ENCODE measurements at places on chromosomes 12 and 14.

DNA sequence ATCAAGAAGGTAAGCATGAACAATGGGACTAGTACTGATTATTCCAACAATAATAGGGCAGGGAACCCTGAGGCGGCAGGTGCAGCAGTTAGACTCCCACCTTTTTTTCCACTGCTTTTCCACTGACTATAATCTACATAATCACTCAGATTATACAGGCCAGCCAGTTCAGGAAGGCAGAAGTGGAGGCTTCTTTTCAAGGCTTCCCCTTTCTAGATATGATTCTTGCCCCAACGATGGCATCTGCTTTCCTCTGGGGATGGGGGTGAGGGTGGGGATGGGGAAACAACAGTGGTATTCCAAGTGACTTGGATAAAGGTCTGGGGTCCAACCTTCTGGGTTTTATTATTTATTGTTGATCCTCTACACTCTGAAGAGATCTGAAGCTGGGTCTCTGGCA lies 331 bp downstream of the NCKAP1L start:
- no peak for DNase-seq

GRCh38 chr12:12872139-12872933 lies 19.0 kb upstream of the GPRC5A start:
- DNase-seq = no peak

GRCh38 chr12:93592641-93593406 lies 20.3 kb downstream of the SOCS2 start:
- no peak for DNase-seq

GRCh38 chr12:119681728-119682638 lies 14.1 kb downstream of the PRKAB1 start:
- DNase-seq = no peak

DNA sequence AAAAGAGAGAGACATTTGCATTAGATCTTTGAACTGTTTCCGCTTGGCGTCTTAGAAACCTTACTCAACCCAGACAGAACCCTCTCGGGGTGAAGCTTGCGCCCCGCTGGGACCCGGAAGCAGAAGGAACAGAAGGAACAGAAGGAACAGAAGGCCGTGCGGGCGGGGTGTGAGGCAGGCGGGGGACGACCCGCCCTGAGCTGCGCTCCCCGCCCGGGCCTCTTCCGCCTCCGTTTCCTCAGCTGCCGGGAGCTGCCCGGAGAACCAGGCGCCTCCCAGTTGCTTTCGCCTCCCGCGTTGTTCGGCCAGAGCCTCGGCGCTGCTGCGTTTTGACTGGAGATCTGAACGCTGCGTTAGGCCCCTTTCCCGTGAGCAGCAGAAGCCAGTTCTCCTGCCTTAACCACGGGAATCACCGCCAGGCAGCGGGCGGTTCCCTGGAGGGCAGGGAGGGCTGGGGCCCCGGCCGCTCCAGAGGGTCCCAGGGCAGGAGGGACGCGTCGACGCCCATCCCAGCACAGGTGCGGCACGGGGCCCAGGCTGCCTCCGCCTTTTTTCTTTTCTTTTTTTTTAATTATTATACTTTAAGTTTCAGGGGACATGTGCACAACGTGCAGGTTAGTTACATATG lies 19.3 kb upstream of the MMP17 start:
- no peak for DNase-seq

DNA sequence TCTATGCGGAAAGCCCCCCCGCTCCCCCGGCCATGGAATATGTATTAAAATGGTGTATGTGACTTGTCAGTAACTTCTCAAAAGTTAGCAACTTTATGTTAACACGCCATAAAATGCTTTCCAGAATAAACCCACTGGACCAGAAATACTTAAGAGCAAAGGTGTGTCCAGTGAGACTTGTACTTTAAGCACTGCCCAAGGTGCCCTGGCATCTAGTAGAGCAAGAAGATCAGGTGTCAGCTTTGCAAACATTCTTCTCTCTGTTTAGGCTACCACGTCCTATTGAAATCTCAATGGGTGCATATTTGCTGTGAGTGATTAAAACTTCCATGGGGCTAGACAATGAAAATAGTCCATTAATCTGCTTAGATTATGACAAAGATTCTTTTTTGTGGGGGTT lies 201.2 kb downstream of the ESR2 start:
- DNase-seq = no peak

- no peak for DNase-seq
Measured at GRCh38 chr14:103456167-103456835, 66.3 kb downstream of the CKB start.

DNA sequence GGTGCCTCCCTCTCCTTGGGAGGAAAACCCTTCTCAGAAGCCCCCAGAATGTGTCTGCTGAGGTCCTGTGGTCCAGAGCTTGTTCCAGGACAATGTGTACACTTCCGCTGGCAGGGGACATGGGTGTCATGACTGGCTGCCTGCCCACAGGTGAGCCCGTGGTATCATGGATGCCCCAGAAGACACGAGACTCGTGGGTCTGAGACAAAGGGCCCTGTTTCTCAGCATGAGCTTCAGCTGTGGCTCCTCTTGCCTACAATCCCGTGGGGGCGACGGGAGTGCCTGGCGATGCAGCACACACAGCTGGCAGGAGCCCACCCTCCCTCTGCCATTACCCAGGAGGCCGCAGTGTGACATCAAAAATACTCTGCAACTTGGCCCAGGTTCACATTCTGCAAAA lies 7.0 kb downstream of the TMEM121 start:
- DNase-seq = no peak

- DNase-seq = no peak
Measured at GRCh38 chr14:49508124-49508523, 78.1 kb downstream of the RPS29 start.

DNA sequence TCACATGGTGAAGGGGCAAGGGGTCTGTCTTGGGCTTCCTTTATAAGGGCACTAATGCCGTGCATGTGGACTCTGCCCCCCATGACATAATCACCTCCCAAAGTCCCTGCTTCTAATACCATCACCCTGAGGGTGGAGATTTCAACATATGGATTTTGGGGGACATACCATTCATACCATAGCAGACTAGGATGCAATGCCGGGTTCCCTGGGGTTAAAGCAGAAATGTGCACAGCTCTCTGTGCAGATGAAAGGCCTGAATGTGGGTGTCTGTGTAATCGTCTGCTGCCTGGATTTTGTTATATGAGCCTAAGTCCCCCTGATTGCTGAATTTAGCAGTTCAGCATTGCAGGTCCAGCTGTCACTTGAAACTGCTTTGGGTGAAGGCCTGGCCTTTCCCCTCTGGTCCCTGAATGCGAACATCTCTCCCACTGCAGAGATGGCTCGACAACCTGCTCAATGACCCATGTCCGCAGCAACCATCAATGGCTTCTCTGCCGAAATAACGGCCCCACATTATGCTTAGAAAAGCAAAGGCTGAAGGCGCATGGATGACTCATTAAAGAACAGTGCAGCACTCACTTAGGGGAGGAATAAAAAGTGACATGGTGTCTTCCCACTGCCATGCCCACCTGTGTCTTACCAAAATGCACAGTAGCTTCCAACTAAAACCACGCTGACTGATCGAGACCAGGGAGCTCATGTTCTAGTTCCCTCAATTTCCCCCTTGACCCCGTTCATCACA lies 286.3 kb downstream of the DPF3 start:
- DNase-seq = no peak

GRCh38 chr12:80749456-80749855 lies 32.7 kb downstream of the MYF5 start:
- DNase-seq = no peak

DNA sequence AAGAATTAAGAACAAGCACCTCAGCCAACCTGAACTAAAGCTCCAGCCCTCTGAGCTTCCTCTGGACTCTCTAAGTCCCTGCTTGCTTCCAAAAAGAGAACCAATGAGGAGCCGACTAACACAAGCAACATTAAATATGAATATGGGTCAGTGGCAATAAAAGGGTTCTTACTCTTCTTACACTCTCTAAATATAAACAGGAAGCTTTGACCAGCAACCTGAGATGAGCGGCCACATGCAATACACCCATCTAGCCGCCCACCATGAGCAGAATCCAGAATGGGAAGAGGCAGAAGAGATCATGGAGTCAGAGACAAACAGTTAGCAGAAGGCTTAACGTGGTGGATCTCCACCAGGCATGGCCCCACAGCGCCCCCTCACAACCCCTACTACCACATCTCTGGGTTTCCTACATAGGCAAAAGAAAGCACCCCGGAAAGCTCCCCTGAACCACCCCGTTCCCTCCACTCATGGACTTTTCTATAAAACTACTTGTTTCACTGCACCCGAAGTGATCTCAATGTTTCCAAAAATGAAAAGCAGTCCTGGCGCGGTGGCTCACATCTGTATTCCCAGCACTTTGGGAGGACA lies 59.4 kb downstream of the TTC7B start:
- no peak for DNase-seq

- no peak for DNase-seq
Measured at GRCh38 chr12:76422154-76422542, 73.9 kb upstream of the BBS10 start.

GRCh38 chr12:570921-571794 lies 92.1 kb downstream of the NINJ2 start:
- DNase-seq = no peak

DNA sequence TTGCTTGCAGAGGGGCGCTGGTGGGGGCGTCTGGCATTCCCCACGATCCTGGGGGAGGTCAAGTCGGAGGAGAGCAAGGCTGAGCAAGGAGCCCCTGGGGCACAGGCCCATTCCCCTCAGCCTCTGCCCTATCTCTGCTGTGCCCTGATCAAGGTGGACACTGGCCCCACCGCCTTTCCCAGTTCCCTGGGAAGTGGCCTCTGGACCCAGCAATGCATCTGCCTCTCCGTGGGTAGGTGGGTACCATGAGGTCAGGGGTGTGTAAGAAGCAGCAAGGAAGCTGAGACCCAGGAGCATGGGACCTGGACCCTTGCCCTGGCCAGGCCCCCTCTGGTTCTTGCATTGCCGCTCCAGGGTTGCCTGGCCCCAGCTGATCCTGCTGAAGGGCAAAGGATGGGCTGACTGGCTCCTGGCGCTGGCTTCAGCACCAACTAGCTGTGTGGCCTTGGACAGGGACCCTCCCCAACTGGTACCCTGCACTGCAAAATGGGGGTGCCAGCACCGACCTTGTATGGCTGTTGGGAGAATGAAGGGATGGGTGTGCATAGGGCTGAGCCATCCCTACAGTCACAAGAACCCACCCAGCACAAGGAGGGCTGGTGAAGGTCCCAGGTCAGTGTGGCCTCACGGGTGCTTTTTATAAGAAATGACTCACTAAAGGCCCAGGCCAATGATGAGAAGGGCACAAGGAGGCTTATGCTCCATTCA lies 19.6 kb downstream of the SLC25A29 start:
- no peak for DNase-seq

- DNase-seq = no peak
Measured at GRCh38 chr12:54593135-54593534, 4.7 kb upstream of the PPP1R1A start.

GRCh38 chr12:114952573-114953271 lies 268.7 kb upstream of the TBX3 start:
- no peak for DNase-seq

- DNase-seq = no peak
Measured at GRCh38 chr12:69994724-69995173, 169.7 kb downstream of the MYRFL start.

DNA sequence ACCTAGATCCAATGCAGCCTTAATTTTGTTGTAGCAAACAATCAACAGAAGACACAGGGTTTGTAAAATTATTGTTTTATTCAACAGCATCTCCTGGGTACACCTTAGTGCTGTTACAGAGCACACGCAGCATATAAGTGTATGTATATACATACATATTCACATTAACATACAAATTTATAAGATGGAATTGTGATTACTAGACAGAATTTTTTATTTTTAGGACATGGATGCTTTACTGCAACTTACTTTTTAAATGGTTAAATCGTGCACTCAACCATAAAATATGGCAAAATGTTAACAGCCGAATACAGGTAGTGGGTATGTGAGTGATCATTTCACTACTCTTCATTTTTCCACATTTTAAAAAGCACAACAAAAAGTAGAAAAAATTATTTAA lies 16.6 kb downstream of the HEATR5A start:
- DNase-seq = no peak

DNA sequence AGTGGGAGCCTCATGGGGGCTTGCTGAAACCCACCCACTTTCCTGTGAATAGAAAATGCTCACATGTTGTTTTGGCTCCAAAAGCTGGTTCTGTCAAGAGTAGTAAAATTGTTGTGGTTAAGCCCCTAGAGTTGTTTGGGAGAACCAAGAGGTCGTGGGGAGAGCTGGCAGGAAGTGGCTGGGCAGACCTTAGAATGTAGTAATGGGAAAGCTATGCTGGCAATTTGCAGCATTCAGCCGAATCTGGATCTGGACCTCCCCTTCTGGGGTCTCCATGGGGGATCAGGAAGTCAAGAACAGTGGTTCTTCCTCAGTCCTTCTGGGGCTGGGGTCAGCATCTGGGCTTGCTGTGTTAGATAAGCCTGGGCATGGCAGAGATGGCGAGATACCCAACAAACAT lies 150.6 kb upstream of the TBX3 start:
- DNase-seq = no peak

DNA sequence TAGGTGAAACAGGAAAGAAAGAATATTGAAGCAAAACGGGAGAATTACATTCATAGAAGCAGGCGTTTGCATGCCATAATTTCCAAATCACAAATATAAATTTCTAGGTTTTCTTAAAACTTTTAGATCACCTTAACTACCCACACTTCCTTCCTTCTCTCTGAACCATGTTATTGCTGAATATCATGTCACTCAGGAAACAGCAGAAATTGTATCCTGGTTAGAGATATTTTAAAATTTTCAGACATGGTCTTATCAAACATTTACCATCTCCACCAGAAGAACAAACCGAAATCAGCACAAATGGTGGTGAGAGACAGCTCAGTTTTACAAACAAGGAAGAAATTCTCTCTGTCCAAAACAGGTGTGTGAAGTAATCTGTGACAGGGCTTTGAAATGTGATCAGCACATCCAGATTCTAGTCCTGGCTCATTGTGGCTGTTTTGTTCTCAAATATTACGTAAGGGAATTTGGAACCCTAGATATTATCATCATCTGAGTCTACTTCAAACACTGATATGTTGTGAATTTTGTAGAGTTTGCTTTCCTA lies 16.3 kb downstream of the TESPA1 start:
- DNase-seq = no peak

DNA sequence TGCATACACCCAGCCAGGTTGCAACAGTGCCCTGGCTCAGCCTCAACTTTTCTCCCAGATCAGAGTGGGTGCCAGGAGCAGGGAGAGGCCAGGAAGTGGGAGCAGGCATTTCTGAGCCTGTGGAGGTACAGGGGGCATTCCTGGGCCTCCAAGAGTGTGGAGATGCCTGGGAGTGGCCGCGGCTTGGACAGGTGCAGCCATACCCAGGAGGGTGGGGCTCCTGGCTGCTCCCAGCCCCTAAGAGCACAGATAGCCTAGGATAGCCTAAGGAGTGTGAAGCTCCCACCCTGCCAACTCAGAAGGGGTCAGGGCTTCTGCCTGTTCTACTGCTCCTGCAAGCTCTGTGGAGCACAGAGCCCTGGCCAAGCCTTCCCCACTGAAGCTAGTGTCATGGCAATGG lies 543.4 kb downstream of the RPL10L start:
- no peak for DNase-seq

GRCh38 chr14:67477926-67478799 lies 10.4 kb downstream of the TMEM229B start:
- no peak for DNase-seq

- no peak for DNase-seq
Measured at GRCh38 chr14:56386024-56386423, 193.6 kb upstream of the TMEM260 start.

Measured in activated CD8-positive, alpha-beta memory T cell treated with anti-CD3 and anti-CD28 coated beads for 4 hours (primary cell).